ENCODE measurements at places on chromosomes 2 and 18. TPM values are rescaled to one million over a fixed set of nuclear protein-coding genes. Genes with fewer than 3 reads are reported as not detected.

Gene SLC5A6
- 8.3 TPM for total RNA-seq

GRCh38 chr2:161990741-161991140 lies 83.3 kb downstream of the DPP4 start:
- no peak for ATAC-seq

GRCh38 chr2:101781326-101781725 lies 83.8 kb downstream of the MAP4K4 start:
- ATAC-seq, result no peak

DNA sequence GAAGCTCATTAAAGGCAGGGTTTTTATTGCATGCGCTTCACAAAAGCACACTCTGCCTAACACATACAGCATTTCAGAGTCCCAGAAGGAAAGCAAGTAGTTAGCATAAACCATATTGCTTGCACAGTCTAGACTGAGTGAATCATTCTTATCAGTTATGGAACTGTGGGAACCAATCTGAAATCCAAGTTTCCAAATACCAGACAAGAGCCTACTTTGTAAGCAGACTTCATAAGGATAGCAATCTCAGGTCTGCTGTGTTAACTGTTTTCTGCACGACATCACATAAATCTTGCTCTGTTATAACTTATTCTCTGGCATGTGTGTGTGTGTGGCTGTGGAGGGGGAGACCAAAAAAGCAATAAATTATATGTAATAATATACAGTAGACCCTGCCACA lies 608.1 kb upstream of the REG3G start:
- ATAC-seq, result no peak

GRCh38 chr2:110783196-110783873 lies 51.0 kb downstream of the ACOXL start:
- no peak for ATAC-seq

DNA sequence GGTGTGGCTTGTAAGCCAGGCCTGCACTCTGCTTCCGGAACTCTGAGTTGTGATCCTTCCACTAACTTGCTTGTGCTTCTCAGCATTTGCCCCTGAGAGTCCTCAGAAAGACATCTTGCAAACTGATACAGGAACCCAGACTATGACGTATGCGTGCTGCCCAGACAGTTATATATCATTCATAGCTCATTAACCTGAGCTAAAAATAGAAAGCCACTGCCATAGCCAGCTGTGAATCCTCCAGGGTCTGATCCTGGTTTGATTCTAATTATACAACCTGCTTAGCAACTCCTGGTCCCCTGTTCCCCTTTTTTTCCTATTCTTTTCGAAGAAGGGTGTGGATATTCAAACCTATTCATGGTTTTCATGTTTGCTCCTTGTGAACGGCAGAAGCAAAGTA lies 63.7 kb downstream of the MARCHF4 start:
- ATAC-seq, result no peak

Gene TLX2
- 0.27 TPM for total RNA-seq

- ATAC-seq, result no peak
These were observed 117.1 kb downstream of the PRKRA start for GRCh38 chr2:178333851-178334250.

Data from gastroesophageal sphincter (tissue), 4 donors.